A375 (cell line): ENCODE measurements at places on chromosomes 7 and 10. TPM values are rescaled to one million over a fixed set of nuclear protein-coding genes. Genes with fewer than 3 reads are reported as not detected.

DBNL gene
- total RNA-seq = 142 and 159 TPM in 2 replicates

RADIL gene
- total RNA-seq = 0.04 TPM in 1 of 2 replicates, not detected in the other

TSPAN15 gene
- 0.98 and 1.2 TPM in 2 replicates for total RNA-seq

KNDC1 gene
- under 0.01 and 0.19 TPM in 2 replicates for total RNA-seq

ALKBH4 gene
- total RNA-seq = 18.6 and 22.4 TPM in 2 replicates
